GM03348 (cell line): ENCODE measurements at places on chromosomes 7 and 10.

DNA sequence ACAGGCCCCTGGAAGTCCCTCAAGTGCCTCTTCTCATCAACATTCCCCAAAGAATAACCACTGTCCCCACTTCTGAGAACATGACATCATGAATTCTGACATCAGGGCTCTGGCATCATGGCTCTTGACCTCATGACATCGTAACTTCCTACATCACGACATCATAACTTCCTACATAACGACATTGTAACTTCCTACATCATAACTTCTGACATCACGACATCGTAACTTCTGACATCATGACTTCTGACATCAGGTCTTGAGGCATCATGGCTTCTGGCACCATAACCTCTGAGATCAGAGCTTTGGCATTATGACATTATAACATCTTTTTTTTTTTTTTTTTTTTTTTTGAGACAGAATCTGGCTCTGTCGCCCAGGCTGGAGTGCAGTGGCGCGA, 66.7 kb upstream of the FAM20C start:
- no peak for DNase-seq

DNA sequence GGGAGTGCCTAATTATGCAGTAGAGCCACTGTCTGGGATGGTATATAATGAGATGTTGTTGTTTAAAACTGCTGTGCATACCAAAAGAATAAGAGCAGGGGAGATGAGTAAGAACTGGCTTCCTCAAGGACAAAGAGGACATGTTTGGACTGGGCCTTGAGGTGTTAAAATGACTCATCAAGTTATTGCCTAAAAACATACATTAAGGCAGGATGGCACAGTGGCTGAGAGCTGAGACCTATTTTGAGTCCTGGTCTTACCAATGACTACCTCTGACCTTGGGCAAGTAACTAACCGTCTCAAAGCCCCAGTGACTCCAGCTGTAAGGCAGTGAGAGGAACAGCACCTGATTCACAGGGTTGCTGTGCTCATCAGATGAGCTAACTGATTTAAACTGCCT, 71.1 kb downstream of the CFAP58 start:
- DNase-seq, result no peak

- DNase-seq, result no peak
Measured at GRCh38 chr7:101140339-101140699, 13.4 kb downstream of the SERPINE1 start.

- no peak for DNase-seq
Measured at GRCh38 chr7:42134276-42134876, 102.6 kb downstream of the GLI3 start.

- DNase-seq, result no peak
Measured at GRCh38 chr10:90635111-90635765, 222.6 kb downstream of the HTR7 start.

GRCh38 chr7:92917230-92917629, 80.9 kb upstream of the CDK6 start:
- DNase-seq, result no peak
